ENCODE measurements at places on chromosomes 1 and 21.
A peak's percentile ranks its signal among the peaks of the same experiment; 100 is the strongest.

- DNase-seq = no peak
Observed at GRCh38 chr21:27158967-27159366, 192.1 kb upstream of the ADAMTS5 start.

GRCh38 chr1:96038636-96039035, 682.9 kb upstream of the PTBP2 start:
- no peak for DNase-seq

DNA sequence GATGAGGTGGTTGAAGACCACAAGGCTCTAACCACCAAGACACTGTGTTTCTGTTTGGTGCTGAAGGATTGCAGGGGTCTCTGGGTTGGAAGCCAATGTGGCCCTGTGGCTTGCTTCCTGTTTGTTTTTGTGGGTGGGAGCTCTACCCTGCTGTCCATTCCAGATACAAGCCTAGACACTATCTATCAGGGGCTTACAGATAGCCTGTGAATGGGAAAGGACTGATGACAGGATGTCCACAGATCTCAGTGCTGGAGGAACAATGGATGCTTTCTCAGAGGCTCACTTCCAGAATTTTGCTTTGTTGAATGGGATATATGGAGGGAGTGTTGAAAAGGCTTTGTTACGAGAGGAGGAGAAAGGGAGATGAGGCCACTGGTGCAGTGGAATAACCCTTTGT, 69.7 kb downstream of the NOS1AP start:
- no peak for DNase-seq

DNA sequence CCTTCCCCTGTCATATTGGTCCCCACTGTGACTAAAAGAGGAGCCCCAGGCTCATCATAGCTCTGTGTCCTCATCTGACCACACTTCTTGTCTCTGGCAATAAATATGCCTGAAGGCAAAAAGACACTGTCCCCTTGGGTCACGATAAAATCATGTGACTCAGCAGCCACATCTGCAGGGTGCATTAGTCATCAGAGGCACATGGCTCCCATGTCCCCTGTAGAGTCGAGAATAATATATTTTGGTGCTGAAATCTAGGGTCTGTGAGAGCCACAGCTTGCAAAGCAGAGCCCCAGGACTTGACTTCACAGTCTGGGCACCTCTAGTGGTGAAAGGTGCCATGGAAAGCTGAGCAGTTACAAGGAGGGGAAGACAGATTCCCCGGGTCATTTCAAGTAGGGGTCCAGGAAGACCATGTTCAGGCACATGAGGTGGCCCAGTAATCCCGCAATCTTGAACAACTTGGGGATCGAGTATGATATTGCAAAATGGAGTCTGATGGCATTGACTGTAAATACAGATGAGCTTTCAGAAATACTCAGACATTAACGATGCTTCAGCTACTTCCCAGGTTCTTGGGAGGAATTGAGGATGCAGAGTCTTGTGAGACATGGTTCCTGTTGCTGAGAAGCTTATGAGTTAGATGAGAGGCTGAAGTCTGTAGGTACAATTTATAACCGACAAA, 68.6 kb downstream of the SLC35F3 start:
- no peak for DNase-seq

DNA sequence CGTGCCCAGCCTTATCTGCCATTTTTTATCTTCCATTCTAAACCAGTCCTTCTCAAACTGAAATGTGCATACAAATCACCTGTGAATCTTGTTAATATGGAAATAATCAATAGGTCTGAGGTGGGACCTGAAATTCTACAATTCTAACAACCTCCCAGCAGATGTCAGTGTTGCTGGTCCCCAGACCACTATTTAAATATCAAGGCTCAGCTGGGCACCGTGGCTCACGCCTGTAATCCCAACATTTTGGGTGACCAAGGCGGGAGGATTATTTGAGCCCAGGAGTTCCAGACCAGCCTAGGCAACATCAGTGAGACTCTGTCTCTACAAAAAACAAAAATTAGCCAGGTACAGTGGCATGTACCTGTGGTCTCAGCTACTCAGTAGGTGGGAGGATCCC, 4.1 kb downstream of the UQCRHL start:
- DNase-seq = peak; percentile 47

DNA sequence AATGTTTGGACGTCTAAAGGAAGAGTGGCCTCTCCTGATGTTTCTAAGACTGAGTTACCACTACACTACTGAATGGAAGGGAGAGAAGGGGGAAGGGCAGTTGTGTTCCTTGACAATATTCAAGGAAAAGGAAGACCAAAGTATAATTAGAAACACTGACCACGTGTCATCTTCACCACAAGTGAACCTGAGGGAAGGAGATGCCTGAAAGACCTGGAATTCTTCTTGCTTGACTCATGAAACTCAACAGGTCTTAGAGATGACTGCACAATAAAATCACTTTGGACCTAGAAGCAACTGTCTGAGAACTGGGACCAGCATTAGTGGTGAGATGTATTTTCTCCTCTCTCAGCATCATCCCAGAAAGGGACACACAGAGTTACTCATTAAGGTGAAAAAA, 56.7 kb downstream of the PTPN14 start:
- DNase-seq = no peak

DNA sequence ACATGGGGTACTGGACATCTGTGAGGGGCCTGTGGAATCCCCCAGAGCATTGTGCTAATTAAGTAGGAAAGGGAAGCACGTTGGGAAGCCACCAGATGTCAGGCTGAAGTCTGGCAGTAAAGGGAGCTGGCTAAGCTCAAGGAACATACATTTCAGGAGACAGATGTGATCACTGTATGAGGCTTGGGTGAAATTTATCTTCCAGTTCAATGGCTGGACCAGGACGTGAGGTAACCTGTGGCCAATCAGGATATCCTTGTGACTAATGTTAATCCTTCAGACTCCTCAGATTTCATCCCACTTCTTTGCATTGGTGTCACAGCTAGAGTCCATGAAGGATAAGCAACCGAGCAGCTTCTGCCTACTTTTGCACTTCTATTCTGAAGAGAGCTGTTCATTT, 110.2 kb upstream of the APP start:
- no peak for DNase-seq

- no peak for DNase-seq
Observed at GRCh38 chr21:41927727-41928409, 25.9 kb downstream of the C2CD2 start.

GRCh38 chr1:23589585-23589986, 30.3 kb upstream of the ID3 start:
- no peak for DNase-seq

- DNase-seq = peak; percentile 25
Observed at GRCh38 chr1:156838972-156839371, 19.9 kb downstream of the INSRR start.

DNA sequence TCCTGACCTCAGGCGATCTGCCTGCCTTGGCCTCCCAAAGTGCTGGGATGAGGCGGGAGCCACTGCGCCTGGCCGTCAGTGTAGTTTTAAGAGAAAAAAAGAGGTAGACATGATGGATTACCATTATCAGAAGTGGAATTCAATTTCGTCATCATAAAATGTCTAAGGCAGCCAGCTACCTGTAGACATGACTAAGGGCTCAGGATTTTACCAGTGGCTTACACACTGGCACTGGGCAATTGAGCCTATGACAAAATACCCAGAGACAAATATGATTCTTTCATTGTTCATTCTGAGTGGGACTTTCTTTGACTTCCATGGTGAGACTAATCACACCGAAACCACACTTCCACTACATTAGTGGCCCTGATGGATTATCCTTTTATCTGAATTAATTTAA, 181.5 kb downstream of the GABPA start:
- no peak for DNase-seq

- DNase-seq = peak; percentile 8
Observed at GRCh38 chr1:76989976-76990375, 122.7 kb downstream of the ST6GALNAC5 start.

DNA sequence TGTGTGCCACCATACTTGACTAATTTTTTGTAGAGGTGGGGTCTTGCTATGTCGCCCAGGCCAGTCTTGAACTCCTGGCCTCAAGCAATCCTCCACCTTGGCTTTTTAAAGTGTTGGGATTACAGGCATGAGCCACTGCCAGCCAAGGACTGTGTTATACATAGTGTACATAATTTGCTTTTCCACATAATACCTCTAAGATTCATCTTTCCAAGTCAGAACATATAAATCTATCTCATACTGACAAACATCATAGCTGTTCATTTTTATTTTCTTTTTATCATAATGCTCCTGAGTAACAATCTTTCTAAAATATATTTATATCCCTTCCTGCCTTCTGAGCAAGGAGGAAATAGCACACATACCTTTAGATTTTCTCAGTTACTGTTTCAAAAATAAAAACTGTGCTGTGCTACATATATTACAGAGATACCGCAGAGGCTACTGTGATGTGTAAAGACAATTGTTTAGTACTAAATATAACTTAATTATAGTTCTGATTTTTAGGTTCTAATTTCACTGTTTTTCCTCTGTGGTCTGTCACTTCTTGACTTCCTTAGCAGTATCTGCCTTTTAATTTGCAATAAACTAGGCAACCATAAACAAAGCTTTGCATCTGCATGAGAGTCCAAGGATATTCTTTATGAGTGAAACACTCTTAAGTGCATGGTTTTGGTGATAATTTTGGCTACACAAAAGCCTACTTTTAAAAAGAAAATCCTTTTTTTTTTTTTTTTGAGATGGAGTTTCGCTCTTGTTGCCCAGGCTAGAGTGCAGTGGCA, 59.3 kb downstream of the EYA3 start:
- peak; percentile 49 for DNase-seq

- no peak for DNase-seq
Observed at GRCh38 chr1:23978805-23979204, 1.3 kb downstream of the SRSF10 start.

GRCh38 chr1:22778862-22779520, 68.4 kb downstream of the EPHB2 start:
- DNase-seq = peak; percentile 59

- no peak for DNase-seq
Observed at GRCh38 chr1:213089924-213090677, 39.1 kb downstream of the RPS6KC1 start.

DNA sequence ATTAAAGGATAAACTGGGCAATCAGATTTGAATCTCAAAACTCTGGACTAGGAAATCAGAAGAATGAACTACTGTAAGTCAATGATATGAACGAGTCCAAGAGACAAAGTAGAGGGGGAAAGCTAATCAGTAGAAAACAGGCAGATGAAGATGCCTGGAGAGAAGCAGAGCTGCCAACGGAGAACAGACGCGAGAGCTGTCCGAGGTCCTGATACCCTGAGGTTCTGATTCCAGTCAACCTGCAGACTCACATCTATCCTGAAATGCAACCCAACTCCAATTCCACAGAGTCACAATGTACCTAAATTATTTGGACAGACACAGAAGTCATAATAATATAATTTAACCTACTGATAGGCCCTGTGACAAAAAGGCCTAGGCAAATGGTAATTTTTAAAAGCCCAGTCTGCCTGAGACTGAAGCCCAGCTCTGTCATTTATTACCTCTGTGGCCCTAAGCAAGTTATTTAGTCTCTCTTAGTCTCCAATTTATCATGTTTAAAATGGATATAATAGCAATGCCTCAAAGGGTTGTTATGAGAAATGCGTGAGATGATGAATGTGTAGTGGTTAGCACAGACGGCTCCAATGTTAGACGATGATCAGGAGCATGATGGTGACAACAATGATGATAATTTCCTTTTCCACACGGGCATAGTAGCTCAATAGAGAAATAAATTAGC, 33.4 kb downstream of the RGS7 start:
- peak; percentile 49 for DNase-seq

DNA sequence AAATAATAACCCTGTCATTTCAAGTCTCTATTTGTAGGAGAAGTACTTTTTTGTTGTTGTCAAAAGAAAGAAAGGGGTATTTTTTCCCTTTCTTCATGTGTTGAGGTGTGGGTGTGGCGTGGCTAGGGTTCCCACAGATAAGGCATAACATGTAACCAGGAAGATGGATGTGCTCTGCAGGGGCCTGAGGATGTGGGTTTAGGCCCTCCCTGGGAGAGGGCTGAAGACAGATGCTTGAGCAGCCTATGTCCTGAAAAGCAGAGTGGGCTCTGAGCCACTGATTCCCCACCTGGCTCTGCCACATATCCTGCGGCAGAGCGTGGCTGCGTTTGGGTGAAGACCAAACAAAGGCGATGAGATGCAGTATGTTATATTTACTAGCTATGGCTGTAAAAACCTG, 13.9 kb upstream of the ADAR start:
- no peak for DNase-seq
